Motor neuron (in vitro differentiated cells): ENCODE measurements at places on chromosomes 6 and 20.
A peak's percentile ranks its signal among the peaks of the same experiment; 100 is the strongest.

GRCh38 chr6:151850479-151851003, 43.1 kb downstream of the ESR1 start:
- no peak for ATAC-seq

DNA sequence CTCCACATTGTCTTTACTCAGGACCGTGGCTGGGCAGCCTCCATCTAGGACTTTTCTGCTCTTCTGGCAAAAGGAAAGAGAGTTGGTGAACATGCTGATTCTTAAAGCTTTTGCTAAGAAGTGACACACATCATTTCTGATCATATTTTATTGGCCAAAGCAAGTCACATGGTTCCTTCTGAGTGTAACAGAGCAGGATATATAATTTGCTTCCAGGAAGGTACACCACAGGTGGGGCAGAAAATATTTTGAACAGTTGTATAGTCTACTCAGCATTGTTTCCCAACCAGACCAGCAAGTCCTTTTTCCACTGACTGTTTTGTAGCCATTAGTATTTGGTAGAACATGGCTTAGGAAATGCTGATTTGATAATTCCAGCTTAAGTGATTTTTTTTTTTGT, 73.5 kb downstream of the AKAP7 start:
- ATAC-seq: no peak

GRCh38 chr20:19025430-19026120, 186.9 kb upstream of the SLC24A3 start:
- no peak for ATAC-seq

GRCh38 chr6:109892451-109893435, 85.4 kb upstream of the GPR6 start:
- ATAC-seq: no peak

DNA sequence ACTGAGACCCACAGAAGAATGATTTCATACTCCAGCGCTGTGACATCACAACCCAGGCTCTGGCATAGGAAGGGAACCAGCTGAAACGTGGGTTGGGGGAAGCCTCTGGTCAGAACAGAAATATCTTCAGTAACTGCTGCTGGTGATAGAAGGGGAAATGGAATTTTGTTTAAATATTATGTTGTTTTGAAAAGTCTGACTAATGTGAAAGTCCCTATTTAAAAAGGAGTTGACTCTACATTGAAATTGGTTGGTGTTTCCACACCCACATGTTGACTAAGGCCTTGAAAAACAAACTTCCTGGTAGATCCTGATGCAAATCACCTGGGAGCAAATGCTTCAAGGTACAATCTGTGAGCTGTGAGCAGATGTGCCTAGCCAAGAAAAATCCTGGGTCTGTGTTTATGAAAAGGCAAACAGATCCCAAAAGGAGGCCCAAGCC, 24.5 kb upstream of the TCP11 start:
- ATAC-seq: no peak

- no peak for ATAC-seq
These were observed 7.6 kb downstream of the SPATS1 start for GRCh38 chr6:44349904-44350649.

- ATAC-seq: no peak
These were observed 372 bp downstream of the JARID2 start for GRCh38 chr6:15246217-15246665.

GRCh38 chr6:31702405-31702818, 712 bp downstream of the ABHD16A start:
- ATAC-seq: peak; percentile 11

- ATAC-seq: no peak
These were observed 2.6 kb downstream of the SIM1 start for GRCh38 chr6:100461917-100462705.

DNA sequence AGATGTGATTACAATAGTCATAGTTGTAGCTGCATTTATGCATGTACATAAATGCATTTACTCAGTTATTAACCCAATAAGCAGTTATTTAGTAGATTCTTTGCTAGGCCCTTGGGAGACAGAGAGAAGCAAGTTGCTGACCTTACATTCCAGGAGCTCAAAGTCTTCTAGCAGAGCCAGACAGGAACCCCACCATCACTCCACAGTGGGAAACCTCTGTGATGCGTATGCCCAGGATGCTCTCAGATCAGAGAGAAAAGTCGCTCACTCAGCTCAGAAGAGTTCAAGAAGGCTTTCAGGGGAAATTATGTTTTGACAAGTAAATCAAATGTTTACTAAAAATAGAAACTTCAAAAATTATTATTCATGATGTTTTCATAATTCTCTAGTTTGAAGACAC, 146.3 kb upstream of the EXOC2 start:
- no peak for ATAC-seq

DNA sequence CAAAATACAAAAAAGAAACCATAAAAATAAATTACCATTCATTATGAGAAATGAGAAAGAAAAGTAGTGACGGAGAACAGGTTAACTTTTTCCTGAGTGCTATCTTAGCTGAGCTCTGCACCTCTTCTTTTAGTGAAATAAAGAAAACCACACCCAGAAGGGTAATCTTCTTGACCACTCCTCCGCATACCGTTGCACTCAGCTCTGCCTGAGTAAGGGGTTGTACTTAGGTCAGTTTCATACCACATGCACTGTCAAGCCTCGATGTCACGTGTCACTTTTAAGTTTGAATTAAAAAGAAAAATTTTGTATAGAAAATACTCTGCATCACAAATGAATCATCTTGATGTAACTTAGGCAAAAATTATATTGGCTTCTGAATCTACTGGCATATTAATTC, 2.8 kb downstream of the EZR start:
- no peak for ATAC-seq
